ENCODE measurements at places on chromosomes 5 and 9.

GRCh38 chr9:25752398-25752797 is 74.2 kb upstream of the TUSC1 start:
- DNase-seq, result no peak

- no peak for DNase-seq
Observed at GRCh38 chr9:112283582-112284253, 49.7 kb downstream of the PTBP3 start.

DNA sequence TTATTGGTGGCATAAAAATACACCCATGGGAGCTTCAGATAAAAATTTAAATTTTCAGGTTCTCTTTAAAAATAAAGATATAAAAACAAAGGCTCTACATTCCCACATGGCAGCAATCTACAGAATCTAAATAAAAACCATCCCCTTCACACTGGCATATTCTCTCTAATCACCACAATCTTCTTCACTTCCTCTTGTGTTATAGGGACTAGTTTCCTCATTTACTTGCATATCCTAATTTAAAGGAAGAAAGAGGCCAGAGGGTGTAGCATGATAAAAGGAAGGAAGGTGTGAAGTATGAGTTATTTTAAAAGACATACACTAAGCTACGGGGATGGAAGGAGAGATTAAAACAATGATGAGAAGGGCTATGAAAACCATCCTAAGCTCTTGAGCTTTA is 390.5 kb downstream of the ZNF608 start:
- DNase-seq, result no peak

DNA sequence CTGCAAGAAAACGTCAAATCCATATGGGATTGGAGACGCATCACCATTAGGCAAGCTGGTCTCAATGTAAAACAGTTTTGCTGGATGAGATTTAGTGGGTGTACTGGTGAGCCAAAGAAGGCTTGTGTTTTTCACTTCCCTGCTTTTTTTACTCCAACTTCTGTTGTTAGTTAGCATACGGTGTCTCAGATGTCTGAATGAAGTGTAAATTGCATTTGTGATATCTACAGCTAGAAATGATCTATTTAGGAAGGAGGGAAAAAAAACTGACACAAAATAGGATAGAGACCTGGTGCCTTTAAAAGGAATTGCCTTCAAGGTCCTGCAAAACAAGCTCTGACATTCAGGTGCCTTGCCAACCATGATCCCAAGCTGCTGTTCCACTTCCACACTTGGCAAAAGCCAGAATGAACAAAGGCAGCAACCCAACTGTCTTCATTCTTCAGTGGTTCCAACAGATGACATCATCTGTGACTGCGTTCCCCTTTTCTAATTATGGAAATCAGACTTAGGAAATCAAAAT is 104.2 kb upstream of the RAI14 start:
- DNase-seq, result no peak

DNA sequence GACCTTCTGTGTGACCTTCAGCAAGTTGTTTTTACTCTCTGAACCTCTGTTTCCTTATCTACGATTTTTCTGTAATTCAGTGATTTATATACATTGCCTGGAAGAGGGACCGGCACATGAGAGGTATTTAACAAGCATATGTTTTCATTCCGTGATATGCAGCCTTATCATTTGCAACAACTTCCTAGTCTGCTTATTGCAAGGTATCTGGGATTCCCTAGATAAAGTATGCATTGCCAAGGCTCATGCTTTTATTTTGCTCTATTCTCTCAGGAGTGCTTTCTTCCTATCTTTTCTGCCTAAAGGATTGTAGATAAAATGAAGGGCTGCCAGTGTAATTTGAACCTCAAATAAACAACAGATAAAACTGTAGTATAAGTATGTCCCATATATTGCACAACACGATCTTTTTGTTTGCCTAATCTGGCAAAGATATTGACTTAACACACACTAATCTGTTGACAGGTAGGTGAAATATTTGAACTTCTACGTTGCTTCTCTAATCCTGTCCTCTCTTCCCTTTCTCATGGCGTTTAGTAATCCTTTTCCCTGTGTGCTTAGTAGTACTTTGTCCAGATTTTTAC is 377.2 kb upstream of the TNC start:
- no peak for DNase-seq

- DNase-seq, result no peak
Observed at GRCh38 chr9:32502464-32502863, 23.5 kb downstream of the RIGI start.

DNA sequence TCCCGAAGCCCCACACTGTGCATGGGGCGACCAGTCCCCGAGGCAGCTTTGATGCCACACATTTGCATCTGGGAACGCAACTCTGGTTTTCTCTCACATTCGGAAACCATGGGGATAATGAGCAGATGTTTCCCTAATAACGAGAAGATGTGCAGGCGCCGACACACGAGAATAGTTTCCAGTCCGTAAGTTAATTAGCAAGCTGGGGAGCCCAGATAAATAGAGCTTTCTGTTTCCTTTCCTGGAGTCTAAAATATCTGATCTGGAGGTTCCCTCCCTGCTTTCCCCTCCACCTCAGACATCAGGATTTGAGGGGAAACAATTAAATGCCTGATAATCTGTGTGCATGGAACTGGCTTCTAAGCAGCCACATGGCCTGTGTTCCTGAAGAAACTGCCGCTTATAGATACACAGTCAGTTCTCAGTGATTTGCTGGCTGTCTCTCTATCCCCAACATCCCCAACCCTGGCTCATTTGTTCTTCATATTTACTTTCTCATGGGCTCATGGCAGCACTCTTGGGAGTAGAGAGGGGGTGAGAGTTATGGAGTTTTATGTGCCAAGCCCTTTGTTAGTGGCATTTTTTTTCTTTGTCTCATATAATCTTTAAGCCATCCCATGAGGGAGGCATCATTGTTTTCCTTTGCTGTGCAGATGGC is 62.8 kb downstream of the PDZD2 start:
- no peak for DNase-seq

DNA sequence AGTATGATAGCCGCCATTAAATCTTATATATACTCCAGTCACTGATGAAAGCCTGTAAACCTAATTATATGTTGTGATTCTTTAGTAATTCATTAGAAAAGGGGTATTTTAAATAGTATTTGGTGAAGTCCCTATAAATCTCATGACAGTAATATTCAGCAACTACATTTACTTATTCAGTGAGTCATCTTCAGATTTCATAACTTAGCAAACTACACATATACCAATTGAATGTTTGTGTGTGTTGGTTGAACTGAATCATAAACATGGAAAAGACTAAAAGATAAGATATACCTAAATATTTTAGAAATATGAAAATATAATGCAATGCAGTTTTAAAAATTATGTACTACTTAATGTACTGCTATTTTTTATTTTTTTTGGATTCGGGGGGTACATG is 1050.4 kb downstream of the MAT2B start:
- DNase-seq, result no peak

DNA sequence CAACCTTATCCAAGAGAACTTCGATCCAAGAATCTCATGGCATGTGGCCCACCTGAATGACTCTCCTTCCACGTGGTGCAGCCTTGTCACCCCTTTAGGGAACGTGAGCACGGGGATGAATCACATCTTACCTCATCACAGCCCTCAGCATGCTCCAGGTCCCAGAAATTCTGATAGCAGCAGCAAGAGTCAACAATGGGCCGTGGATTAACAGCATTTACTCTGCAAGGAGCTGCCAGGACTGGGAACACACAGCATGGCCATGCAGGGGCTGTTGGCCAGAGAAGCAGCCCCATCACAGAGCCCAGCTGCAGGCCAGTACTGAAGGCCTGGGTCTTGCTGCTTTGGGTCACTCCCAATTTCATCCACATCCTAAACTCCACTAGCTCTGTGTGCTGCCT is 150.4 kb downstream of the C5orf15 start:
- DNase-seq, result no peak

DNA sequence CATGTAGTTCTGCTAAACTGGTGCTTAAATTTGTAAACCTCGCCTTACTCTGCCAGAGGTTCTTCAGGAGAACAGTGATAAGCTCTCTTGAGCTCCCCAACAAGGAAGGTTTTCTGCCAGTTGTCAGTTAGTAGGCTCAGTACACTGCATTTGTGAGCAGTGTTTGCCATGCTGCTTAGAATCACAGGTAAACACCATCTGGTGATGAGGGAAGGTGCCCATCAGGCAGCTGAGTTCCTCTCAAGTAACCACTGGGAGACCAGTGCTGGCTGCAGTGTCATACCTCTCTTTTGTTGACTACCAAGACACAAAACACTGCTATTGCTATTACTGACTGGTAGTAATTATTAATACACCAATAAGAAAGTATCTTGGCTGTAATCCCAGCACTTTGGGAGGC is 186.2 kb upstream of the OTULINL start:
- no peak for DNase-seq

DNA sequence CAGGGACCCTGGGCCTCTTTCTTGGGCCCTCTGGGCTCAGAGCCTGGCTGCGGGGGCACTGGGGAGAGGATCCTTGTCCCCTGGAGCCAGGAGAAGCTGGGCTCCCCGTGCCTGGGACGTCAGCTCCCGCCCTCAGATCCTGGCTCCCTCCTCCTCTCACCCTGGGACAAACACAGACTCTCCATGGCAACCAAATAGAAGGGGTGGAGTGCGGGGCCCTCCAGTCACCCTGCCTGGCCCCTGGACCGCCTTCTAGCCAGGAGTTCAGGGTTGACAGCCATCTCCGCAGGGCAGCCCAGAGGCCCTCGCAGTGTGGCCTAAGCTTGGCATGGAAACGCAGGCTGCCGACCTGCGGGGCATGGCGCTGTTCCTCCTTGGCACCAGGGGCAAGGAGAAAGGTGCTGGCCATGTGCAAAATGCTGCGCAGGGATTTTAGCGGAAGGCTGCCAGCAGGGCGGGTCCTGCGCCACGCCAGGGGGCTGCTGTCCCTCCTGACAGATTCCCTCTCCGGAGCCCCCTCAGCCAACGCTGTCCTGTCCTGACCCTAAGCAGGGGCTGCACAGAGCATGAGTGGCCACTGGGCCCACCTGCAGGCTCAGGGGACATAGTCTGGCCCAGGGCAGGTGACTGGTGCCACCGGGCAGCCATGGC is 1.0 kb downstream of the ZDHHC11 start:
- DNase-seq, result no peak

GRCh38 chr9:18159254-18159653 is 314.7 kb upstream of the ADAMTSL1 start:
- DNase-seq, result no peak

DNA sequence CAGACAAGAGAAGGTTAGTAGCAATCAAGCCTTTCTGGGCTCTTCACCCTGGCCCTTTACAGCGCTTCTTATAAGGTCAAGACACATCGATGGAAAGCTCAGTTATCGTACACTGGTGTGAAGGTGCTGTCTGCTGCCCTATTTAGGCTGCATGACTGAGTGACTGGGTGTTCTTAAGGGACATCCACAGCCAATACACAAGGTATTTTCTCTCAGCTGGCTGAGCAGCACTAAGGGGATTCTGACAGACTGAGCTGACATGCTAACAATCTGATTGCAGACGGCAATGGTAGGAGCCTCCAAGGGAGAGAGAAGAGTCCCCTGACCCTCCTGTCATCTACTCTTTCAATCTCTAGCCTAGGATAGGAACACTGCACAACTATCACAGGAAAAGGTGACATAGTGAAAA is 577.9 kb downstream of the ISL1 start:
- DNase-seq, result no peak

All from Panc1 (cell line).